ENCODE measurements at places on chromosomes 1 and 21. TPM values are rescaled to one million over a fixed set of nuclear protein-coding genes. Genes with fewer than 3 reads are reported as not detected.

DNA sequence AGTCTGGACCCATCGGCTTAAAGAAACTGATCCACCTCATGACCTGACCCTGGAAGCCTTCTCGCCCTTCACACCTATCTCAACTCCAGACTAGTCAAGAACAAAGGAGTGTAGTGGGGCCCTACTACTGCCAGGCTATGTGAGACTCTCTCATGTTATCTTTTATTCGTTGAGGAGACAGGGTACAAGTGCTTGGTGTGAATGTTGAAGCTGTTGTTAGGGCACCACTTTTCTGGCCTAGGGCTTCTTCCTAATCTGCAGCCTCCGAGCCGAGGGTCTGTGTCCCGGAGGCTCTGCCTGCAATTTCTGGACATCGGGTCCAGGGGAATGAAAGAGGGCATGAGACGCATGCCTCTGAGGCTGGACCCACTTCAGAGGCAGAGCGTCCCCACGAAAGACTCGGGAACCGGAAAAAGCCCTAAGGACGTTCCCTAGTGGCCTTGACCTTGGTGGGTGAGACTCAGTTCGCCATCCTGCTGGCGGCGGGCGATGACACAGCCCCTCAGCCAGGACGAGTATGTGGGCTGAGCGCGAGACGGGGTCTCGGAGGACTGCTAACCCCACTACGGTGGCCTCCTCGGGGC lies 671 bp downstream of the DNAJC11 start:
- no peak for DNase-seq

GRCh38 chr1:115717541-115717940 lies 51.0 kb downstream of the CASQ2 start:
- peak; percentile 47 for DNase-seq

DNA sequence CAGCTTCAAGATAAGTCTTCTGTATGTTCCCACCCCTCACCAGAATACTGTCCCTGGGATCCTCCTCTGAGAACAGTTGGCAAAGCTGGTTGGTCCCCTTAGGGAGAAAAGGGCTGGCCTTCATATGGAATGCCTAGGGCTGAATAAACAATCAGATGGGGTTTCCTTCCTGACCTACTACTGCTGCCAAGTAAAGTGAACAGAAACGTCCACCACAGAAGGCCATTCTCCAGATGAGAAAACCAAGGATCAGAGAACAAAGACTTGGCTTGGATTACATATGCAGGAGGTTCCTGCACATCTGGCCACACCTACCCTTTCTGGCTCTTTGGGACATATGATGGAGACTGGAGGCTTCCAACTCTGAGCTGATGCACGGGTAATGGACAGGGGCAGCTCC lies 194.5 kb downstream of the HIVEP3 start:
- DNase-seq = no peak

Gene VANGL2
- total RNA-seq = 0.04 TPM

GRCh38 chr1:76147917-76148316 lies 73.4 kb downstream of the ST6GALNAC3 start:
- DNase-seq = no peak

Gene CDK18
- total RNA-seq = 2.9 TPM

GRCh38 chr21:35528116-35529042 lies 479.3 kb upstream of the RUNX1 start:
- peak; percentile 38 for DNase-seq

DNA sequence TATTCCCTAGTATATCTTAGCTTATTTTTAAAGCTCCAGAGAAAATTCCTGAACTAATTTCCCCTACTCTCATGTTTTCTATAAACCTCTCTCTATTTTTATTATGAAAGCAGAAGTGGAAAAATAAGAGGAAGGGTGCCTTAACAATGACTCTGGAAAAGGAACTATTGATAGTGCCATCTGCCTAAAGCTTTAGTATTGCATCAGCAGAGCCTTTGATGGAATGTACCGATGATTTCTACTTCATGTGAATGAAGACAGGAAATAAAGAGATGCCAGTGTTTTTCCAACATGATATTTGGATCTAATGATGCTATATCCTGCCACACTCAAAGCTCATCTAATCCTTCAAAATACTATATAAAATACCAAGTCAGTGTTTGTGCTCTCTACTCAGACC lies 35.1 kb downstream of the TNFSF18 start:
- DNase-seq = no peak

GRCh38 chr1:17798799-17799382 lies 43.8 kb downstream of the ACTL8 start:
- DNase-seq = no peak

Gene GBP7
- total RNA-seq = not detected

Gene FBXO2
- total RNA-seq = 1.8 TPM

DNA sequence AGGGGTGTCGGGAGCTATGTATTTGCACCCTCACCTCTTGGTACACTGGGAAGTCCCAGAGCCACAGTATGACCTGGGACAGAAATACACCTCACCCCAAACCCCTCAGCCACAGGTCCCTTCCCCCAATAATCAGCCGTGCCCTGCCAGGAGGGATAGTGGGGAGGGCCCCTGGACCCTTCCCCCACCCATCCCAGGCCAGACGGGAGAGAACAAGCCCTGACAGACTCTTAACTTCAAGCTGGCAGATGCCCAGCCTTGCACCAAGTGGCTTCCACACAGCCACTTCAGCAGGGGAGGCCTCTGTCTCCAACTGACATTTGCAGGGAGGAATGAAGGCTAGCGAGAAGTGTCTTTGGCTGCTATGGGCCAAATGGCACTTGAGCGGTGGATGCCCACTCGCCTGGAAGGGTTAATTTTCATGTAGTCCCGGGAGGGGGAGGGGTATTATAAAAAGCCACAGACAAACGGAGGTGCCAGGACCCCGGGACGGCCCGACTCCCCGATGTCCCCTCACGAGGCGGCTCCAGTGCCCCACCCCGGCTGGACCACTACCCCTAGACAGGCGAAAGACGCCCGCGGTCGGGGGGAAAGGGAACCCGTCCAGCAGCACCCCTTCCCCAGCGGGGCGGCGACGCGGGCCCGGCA lies 495 bp downstream of the SYNC start:
- no peak for DNase-seq

Gene RAD54L
- 54.0 TPM for total RNA-seq

DNA sequence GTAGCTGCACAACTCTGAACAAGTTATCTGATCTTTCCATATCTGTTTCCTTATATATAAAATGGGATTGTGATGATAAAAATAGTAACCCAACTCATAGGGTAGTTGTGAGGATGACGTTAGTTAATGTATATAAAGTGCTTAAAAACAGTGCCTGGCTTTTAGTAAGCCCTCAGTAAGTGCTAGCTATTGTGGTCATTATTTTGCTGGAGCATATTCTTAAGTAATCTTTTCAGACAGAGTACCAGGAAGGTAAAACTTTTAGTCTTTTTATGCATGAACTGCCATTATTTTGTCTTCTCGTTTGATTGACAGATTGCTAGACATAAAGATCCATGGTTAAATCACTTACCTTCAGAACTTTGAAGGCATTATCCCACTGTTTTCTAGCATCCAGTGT lies 62.5 kb upstream of the SIM2 start:
- DNase-seq = no peak
